ENCODE measurements at places on chromosomes 12 and 14.

DNA sequence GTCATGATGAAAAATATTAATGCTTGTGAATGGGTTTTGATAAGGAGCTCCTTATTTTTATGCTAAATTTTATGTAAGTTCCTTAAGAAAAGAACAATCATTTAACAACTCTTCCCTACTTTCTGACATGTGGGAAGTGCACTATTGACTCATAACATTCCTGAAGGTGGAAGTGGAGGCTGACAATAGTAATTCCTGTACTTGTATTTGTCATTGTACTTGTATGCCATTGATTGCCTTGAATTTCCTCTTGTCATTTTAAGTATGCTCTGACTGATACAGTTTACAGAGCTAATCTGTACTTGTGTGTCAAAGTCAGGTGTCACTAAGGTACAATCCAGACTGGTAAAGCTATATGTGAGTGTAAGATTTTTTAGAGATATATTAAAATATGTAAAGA lies 440.0 kb downstream of the SLC16A7 start:
- no peak for DNase-seq

DNA sequence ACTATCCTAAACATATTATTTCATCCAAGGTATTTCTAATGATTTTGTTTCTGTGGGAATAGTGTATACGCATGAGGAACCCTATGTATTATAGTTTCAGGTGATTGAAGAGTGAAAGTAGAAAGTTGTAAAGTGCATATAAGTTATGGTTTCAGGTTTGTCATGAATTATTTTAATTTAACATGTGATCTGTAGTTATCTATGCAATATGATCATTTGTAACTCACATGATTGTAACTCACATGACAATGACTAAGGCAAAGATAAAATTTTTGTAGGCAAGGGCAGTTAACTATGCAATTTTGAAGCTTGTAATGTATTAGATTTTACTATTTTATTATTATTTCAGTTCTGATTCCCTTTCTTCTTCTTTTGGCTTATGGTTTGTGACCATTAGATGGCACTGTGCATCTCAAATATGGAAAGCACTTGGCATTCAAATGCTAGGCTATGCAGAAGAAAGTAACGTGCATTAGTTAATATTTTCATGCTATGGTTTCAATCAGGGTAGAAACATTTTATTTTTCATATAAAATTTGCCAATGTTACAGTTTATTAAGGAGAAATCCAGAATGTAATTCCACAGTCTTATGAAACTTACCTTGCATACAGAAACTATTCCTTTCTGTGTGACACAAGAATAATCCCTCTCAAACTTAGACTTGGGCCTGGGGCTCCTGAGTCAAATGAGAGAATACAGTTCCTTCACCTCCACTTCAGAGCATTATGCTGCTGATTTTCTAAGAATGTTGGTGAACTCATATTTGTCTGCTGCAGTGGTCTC lies 15.8 kb upstream of the TMEM30B start:
- no peak for DNase-seq

- DNase-seq, result no peak
Observed at GRCh38 chr12:127780881-127781280, 486.1 kb upstream of the TMEM132C start.

DNA sequence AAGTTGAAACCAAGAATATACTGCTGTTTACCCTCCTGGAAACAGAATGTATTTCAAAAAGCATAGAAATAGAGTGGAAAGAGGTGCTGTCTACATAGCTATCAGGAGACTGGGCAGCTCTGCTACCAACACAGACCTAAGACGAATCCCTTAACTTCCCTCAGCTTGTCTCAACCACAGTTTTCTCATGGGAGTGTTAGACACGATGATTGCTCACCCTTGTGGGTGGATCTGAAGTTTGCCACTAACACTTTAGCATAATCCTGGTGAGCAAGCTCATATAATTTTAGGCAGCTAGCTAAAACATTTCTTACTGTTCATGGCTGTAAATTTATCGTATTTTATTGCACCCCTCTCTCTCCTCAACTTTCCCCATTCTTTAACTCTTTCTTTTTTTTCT lies 38.5 kb downstream of the C12orf75 start:
- DNase-seq, result no peak

DNA sequence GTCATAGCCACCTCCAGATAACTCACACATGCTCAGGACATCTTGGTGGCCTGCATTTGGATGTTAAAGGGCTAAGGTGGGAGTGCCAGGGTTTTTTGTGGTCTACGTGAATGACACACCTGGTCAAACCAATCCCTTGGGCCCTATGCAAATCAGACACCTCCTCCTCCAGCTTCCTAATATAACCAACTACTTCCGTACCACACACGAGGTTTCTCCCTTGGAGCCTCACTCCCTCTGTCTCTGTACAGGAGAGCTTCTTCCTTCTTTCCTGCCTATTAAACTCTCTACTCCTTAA lies 19.6 kb downstream of the APOBEC1 start:
- no peak for DNase-seq

- DNase-seq, result no peak
Observed at GRCh38 chr12:26798023-26798422, 35.0 kb downstream of the ITPR2 start.

DNA sequence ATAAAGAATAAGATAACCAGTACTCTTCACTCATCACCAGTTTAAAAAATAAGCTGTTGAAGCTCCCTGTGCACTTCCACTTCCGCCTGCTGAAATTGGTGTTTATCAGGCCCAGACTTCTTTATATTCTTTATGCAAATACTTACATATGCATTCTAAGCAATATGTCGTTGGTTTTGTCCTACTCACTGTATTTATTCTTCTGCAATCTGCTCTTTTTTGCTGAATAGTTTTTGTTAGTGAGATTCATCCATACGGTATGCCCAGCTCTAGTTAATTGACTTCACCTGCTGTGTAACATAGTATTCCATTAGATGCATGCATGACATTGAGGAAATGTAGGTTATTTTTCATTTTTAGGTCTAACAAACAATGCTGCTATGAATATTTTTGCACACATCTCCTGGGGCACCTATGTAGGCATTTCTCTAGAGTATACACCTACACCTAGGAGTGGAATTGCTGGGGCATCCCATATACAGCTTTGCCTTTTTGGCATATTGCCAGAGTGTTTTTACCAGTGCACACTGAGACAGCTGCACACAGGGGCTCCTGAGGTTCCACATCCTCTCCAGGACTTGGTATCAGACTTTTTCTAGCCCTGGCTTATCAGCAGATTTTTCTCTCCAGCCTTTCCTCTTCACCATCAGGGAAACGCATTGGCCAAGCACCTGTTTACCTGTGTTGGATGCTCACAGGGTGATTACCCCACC lies 1.0 kb upstream of the NRIP2 start:
- no peak for DNase-seq

DNA sequence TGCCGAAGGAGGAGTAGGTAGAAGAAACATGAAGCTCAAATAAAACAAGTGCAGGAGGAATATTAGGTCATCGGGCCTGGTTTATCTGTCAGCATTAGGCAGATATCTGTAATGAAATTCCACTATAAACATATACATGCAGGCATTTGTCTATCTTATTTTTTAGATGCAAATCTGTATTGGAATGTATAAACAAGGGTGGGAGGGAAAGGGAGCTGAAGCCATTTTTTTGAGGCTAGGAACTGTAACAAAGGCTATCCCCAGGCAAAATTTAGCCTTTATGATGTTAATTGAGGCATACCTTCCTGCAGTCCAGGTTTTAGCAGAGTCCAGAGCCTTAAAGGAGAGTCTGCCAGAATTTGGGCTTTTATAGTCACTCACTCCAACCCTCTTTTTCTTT lies 72.5 kb downstream of the PHLDA1 start:
- DNase-seq, result no peak

GRCh38 chr12:6605421-6606330 lies 1.5 kb downstream of the CHD4 start:
- no peak for DNase-seq

DNA sequence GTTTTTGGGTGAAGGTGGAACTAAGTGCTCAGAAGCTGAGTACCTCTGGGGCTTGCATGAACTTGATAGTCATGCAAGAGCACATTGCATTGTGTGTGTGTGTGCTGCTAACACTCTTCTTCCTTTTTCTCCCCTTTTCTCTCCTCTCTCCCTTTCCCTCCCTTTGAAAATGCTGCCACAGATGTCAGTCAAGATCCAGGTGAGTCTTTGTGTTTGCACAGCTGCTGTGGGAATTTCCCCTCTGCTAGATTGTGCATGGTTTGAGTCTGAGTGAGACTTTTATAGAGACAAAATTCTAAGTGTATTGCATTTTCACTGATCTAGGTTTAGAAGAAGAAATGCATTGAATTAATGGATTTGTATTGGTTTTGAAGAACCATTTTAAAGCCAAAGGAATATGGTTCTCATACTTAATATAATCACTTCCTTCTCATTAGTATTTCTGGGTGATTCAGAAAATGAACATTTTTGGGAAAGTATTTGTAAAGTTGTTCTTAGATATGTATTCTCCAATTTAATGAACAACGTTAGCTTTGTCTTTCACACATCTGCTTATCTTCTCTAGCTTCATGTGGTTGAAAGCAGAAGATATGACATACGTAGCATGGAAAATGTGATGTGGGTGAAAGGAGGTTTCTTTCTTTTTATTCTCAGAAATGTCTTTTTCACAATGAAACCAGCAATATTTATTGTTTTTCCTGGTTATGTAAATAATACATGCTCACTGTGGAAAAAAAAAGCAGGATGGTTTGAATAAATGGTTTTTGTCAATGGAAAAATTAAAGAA lies 108.5 kb downstream of the NRXN3 start:
- no peak for DNase-seq

- DNase-seq, result no peak
Observed at GRCh38 chr14:69882116-69882864, 3.1 kb downstream of the SMOC1 start.

DNA sequence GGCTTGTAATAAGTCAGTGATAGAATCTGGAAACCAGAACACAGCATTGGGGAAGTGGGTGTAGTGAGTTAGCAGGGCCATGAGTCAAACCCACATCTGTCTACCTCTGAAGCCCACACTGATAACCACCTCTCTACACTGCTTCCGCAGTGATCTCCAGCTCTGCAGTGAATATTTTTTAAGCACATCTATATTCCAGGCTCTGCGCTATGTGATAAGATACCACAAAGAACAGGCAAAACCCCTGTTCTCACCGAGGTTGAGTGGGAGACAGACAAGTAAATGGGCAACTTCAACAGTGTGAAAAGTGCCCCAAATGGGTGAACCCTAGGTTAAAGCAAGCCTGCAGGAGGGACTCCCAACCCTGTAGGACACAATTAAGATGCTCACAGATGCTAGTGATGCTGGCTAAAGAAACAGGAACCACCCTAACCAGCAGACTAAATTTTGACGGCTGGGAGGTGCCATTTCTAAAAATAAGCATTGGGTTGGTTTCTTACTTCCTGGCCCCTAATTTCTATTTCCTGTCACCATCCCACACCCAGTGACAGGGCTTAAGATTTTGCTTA lies 375.0 kb downstream of the DPF3 start:
- DNase-seq, result no peak

GRCh38 chr12:56722832-56723231 lies 2.3 kb downstream of the NACA start:
- DNase-seq, result no peak

DNA sequence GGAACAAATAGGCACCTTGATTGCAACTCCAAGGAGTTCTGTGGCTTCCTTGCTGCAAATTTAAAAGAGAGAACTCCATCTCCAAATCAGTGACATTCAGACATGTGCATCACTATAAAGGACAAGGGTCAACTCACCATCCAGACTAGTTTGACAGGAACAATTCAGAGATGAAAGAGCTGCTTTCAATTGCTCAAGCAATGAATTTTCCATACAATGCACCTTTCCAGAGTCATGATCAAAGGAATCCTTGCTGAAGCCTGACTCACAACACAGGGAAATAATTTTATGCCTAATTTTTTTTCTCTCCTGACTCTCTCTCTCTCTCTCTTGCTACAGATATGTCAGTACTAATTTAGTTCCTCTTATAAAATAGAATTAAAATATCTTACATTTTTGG lies 380.5 kb upstream of the GARIN6 start:
- no peak for DNase-seq

- no peak for DNase-seq
Observed at GRCh38 chr14:84456946-84457345, 1073.0 kb upstream of the FLRT2 start.

GRCh38 chr12:106724116-106724515 lies 50.4 kb upstream of the RIC8B start:
- DNase-seq, result no peak

Data from cerebellar nuclear complex (tissue), 1 donor.